ENCODE measurements at places on chromosomes 7 and 10. TPM values are rescaled to one million over a fixed set of nuclear protein-coding genes. Genes with fewer than 3 reads are reported as not detected.

Gene SPDYE11
- polyA plus RNA-seq: 1.6 TPM

Gene COL13A1
- polyA plus RNA-seq: 25.8 TPM

Gene HOXA5
- 76.0 TPM for polyA plus RNA-seq

Gene SYT15
- 15.0 TPM for polyA plus RNA-seq

Gene MNX1
- polyA plus RNA-seq: 0.08 TPM

All from left kidney (tissue), 8 donors.